Stimulated activated CD4-positive, alpha-beta T cell treated with anti-CD3 and anti-CD28 coated beads, Interleukin-1b, Interleukin-23, amount 100 ng/mL, for 1 hour (primary cell): ENCODE measurements at places on chromosomes 6 and 20.

GRCh38 chr6:158517581-158517980 lies 42.3 kb upstream of the TMEM181 start:
- DNase-seq: no peak

DNA sequence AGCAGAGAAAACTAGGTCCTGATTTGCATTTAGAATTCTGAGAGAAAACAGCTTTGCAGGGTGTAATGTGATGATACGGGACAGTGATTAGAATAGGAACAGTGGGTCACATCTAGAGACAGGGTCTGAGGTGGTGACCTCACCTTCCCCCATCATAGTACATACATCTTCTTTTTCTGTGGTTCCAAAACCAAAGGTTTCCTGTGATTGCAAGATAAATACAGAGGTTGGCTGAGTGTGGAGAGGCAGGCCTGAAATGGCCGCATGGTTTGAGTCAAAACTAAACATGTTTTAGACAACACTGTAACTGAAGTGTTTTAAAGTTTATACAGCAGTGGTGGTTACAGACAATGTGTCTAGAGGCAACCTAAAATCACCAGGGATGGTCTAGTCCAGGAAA lies 10.4 kb upstream of the NT5DC1 start:
- DNase-seq: no peak

DNA sequence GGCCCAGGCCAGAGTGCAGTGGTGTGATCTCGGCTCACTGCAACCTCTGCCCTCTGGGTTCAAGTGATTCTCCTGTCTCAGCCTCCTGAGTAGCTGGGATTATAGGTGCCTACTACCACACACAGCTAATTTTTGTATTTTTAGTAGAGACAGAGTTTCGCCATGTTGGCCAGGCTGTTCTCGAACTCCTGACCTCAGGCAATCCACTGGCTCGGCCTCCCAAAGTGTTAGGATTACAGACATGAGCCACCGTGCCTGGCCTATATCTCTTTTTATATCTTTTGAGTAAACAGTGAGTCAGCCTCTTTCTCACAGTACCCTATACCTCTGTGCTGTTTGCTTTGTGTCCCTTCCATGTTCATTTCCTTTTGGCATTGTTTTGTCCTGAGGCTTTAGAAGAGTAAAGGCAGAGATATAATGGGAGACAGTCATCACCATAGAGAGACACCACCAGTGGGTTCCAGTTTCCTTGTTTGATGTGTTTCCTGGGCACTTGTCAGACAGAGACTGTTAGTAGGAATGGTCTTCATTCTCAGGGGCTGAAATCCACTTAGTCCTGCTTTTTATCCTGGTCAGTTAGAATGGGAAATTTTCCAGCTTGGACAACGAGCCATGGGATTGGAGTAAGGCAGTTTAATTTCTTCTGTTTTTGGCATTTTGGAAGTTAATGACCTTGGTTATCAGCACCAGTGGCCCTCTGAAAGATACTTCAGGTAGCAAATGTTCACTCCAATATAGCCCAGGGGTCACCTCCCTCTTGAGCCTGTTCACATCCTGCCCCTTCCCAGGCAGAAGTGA lies 32.2 kb upstream of the ASXL1 start:
- DNase-seq: no peak

DNA sequence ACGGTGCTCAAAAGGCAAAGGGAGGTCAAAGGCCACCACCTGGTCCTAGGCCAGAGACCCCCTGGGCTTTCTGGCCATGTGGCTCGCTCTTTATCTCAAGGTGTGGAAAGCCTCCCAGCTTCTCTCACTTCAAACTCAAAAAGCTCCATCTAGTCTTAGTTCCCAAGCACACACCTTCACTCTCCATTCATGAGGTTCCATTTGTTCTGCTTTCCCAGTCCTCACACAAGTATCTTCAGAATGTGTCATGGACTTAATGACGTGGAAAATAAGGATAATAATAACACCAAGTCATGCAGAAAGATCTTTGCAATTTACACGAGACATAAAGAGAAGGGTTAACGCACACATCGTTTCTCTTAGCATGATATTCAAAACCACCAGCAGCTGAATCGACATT lies 219.3 kb downstream of the GMDS start:
- DNase-seq: no peak
